ENCODE measurements at places on chromosomes 12 and 14.

DNA sequence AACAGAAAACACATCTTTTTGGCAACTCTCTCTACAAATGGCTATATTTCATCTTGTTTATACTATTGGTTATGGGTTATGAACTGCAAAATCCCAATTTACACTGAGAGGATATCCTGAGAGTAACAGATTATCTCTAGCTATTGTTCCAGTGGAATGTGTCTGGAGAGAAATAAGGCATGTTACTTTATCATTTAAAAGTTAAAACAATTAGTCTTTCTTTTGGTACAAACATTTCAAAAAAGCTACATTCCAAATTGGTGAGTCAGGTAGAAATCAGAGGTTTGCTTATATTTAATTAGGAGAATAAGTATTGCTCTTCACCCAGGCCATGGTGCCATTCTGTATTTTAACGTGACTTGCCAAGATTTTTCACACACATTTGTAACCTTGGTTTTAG is 411.6 kb downstream of the CCER1 start:
- no peak for DNase-seq

GRCh38 chr14:68466491-68466977 is 326.3 kb downstream of the ZFP36L1 start:
- no peak for DNase-seq

GRCh38 chr14:87387806-87388205 is 605.2 kb downstream of the GALC start:
- no peak for DNase-seq

- no peak for DNase-seq
These were observed 11.7 kb upstream of the FBXL14 start for GRCh38 chr12:1606021-1606622.

DNA sequence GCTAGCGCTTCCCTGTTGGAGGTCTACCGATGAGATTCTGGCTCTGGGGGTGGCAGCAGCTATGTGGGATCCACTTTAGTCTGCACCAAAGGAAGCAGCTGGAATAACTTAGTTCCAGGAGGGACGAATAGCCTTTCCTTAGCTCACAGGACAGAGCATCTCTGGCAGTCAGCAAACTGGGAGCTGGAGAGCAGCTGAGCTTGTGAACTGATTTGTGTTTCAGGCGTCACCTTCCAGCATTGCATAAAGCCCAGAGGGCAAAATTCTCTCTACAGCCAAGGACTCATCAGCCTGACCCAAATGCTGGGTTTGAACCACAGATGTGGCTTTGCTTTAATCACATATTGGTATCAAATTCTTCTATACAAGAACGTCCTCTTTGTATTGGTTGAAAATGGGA is 81.9 kb upstream of the PELI2 start:
- DNase-seq, result no peak

DNA sequence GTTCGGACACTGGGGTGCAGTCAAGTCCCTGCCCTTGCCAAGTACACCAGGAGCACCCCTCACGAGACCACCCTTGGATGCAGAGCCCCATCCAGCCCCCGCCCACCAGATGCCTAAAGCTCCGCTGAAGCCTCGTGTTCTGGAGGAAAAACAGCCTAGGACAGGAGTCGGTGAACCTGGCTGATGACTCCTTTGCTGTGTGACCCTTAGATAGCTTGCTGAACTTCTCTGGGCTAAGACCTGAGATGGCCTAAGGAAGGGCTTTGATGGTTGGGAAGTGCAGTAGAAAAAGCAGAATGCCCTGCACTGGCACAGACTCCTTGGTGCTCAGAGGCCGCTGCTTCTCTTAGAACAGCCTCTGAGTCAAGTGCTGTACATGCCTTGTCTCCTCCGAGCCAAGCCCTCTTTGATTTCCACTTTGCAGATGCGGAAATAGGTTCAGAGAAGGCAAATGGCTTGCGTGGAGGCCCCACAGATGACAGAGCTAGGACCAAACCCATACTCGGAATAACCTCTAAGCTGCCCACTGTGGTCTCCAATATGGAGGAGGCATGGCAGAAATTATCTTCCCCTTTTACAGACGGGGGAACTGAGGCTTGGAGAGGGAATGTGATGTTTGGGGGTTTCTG is 52.3 kb downstream of the MVK start:
- no peak for DNase-seq

All from substantia nigra (tissue), 51 donors.